ENCODE measurements at places on chromosomes 16 and 17.

DNA sequence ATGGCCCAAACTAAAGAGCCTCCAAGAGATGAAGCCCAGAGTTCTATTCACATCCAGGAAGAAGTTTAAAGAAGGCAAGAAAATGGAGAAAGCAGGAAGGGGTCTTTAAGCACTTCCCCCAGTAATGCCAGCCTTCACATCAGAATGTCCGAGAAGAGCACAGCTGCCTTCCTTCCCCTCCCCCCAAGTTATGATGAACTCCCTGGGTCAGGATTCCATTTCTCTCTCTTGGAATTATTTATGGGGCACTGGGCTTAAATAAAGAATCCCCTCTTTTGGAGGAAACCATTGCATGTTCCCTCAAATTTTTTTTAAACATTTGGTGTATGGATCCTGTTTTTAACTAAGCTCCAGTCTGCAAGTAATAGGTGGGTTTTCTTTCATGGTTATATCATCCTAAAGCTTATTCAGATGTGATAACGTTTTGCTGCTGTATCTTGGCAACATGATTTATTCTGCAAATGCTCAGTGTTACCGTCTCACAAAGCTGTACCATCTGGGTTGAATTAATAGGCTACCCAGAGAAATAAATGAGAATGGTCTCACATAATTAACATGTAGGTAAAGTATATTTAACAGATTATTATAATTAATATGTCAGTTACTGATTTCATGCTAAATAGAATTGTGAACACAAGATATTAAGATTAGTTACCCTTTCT, 160.9 kb upstream of the TOX3 start:
- no peak for DNase-seq
- H3K4me1 ChIP-seq: no peaks in the 10 kb centered on the region
- H3K27ac ChIP-seq: no peak overlapping the region
- no peak overlapping the region for H3K4me3 ChIP-seq
- no peaks in the 10 kb centered on the region for H3K36me3 ChIP-seq

DNA sequence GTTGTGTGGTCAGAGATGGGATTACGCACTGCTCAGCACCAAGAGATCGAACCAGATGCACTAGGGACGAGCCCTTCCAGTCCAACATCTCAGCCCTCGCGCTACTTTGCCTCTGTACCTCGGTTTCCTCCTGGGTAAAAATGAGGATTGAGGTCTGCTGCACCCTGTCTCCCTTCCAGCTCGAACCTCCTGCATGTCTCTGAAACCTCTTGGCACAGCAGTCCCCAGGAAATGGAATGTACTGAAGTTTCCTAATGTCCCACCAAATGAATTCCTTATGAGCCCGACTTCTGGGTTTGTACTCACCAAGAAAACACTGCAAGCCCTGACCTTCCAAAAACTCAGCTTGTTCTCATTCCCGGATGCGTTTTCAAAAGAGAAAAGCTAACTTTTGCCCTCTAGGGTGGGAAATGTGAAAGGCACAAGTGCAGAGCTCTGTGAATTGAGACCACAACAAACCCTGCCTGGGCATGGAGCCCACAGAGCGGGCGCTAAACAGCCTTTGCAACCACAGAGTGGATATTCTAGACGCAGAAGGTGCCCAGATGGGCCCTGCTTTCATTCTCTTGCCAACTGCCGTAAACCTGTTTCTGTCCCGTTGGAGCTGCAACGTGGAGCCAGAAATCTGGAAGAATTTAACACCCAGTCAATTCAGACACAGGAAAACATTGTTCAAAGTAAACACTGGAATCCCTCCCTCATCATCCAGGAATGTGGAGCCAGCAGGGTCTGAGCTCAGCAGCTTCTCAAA, 10.3 kb downstream of the CDRT4 start:
- H3K4me3 ChIP-seq: no peak overlapping the region
- no peaks in the 10 kb centered on the region for H3K27me3 ChIP-seq
- no peaks in the 10 kb centered on the region for H3K4me1 ChIP-seq
- no peak overlapping the region for H3K27ac ChIP-seq
- DNase-seq: no peak

GRCh38 chr16:11392041-11392581, 46.9 kb downstream of the RMI2 start:
- H3K4me3 ChIP-seq: no peak overlapping the region
- H3K36me3 ChIP-seq: no peaks in the 10 kb centered on the region
- DNase-seq: no peak

GRCh38 chr17:31744511-31744951, 114.5 kb downstream of the COPRS start:
- H3K36me3 ChIP-seq: no peaks in the 10 kb centered on the region
- no peak overlapping the region for H3K4me3 ChIP-seq
- H3K27ac ChIP-seq: no peak overlapping the region
- peaks cover 2% of the 10 kb centered on the region for H3K4me1 ChIP-seq

- H3K4me1 ChIP-seq: peaks cover 5% of the 10 kb centered on the region
- H3K27me3 ChIP-seq: no peaks in the 10 kb centered on the region
- peak; percentile 36 for DNase-seq
- H3K27ac ChIP-seq: no peak overlapping the region
- H3K4me3 ChIP-seq: no peak overlapping the region
These were observed 19.5 kb downstream of the ATP2A3 start for GRCh38 chr17:3944485-3945388.

DNA sequence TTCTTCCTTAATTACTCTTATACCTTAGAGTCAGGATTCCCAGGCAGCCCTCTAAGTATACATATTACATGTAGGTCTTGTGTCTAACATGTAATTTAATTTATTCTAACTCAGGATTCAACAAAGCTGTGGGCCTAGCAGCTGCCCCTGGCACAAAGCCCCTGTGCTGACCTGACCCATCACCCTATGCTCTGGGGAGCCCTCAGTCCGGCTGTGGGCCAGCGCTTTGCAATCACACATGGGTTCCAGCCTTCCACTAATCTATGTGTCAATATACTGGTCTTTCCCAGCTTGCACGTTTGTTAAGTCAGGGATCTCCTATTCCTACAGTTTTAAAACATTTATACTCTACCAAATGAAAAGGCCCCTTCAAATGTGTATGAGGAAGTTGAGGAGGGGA, 62.7 kb upstream of the SREBF1 start:
- peaks cover 14% of the 10 kb centered on the region for H3K4me1 ChIP-seq
- no peaks in the 10 kb centered on the region for H3K27me3 ChIP-seq
- no peak overlapping the region for H3K4me3 ChIP-seq

GRCh38 chr16:86498671-86499439, 11.5 kb upstream of the FOXF1 start:
- DNase-seq: no peak
- peaks cover 76% of the 10 kb centered on the region for H3K27me3 ChIP-seq
- no peaks in the 10 kb centered on the region for H3K36me3 ChIP-seq
- H3K4me1 ChIP-seq: no peaks in the 10 kb centered on the region
- H3K4me3 ChIP-seq: no peak overlapping the region
- H3K27ac ChIP-seq: no peak overlapping the region

GRCh38 chr17:45308016-45308365, 8.8 kb downstream of the MAP3K14 start:
- no peaks in the 10 kb centered on the region for H3K27me3 ChIP-seq
- peaks cover 82% of the 10 kb centered on the region for H3K4me1 ChIP-seq
- H3K27ac ChIP-seq: peak overlapping the region; percentile 82

GRCh38 chr16:73544826-73545225, 496.9 kb upstream of the ZFHX3 start:
- no peaks in the 10 kb centered on the region for H3K36me3 ChIP-seq
- no peak overlapping the region for H3K4me3 ChIP-seq
- peaks cover 39% of the 10 kb centered on the region for H3K27me3 ChIP-seq
- H3K27ac ChIP-seq: no peak overlapping the region
- no peak for DNase-seq

- no peaks in the 10 kb centered on the region for H3K36me3 ChIP-seq
- no peak overlapping the region for H3K4me3 ChIP-seq
- DNase-seq: no peak
- no peaks in the 10 kb centered on the region for H3K4me1 ChIP-seq
- no peaks in the 10 kb centered on the region for H3K27me3 ChIP-seq
These were observed 27.0 kb upstream of the DOC2B start for GRCh38 chr17:208429-208828.

GRCh38 chr16:12546918-12547607, 256.6 kb downstream of the CPPED1 start:
- H3K27ac ChIP-seq: no peak overlapping the region

GRCh38 chr16:15548482-15548891, 94.5 kb downstream of the MARF1 start:
- DNase-seq: no peak
- H3K27me3 ChIP-seq: no peaks in the 10 kb centered on the region
- no peak overlapping the region for H3K27ac ChIP-seq
- H3K4me1 ChIP-seq: no peaks in the 10 kb centered on the region

All from activated CD8-positive, alpha-beta T cell treated with anti-CD3 and anti-CD28 coated beads, Interleukin-2, amount 10 ng/mL, durations not matched to agents 7 days and 5 days (primary cell).